ENCODE measurements at places on chromosomes 4 and X.

DNA sequence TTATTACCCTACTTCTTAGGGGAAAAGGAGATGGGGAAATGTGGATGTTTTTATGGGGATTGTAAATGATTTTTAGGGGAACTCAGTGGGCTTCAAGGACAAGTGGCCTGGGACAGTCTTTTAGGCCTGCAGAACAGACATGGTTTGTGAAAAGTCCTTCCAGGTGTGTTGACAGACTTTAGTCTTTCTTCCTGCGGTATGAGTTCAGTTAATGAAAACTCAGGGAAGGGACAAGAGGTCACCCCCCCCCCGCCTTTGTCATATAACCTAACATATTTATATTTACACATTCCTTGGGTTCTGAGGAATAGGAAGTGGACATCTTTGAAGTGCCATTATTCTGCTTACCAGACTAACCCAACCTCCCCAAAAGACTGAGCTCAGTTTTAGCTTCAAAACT lies 31.8 kb downstream of the METAP1 start:
- no peak for DNase-seq

GRCh38 chrX:37834937-37835336 lies 12.4 kb downstream of the DYNLT3 start:
- no peak for DNase-seq

DNA sequence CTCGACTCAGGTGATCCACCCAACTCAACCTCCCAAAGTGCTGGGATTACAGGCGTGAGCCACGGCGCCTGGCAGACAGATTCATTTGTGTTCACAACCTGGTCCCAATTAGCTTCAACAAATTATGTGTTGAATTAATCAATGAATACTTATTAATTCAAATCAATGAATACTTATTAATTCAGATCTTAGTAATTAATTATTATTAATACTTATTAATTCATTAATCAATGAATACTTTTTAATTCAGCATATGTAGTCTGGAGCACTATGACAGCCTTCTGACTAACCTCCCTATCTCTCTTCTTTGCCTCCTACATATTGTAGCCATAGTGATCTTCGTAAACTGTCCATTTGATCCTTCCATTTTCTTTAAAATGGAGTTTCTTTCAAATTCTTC lies 56.7 kb upstream of the RBPJ start:
- no peak for DNase-seq

- DNase-seq = no peak
These were observed 103.6 kb downstream of the UCHL1 start for GRCh38 chr4:41360214-41360920.

- no peak for DNase-seq
These were observed 15.1 kb downstream of the FAM47E start for GRCh38 chr4:76266627-76267026.

- no peak for DNase-seq
These were observed 61.3 kb downstream of the SEPTIN11 start for GRCh38 chr4:77010841-77011354.

GRCh38 chrX:11265352-11265751 lies 27.9 kb upstream of the AMELX start:
- DNase-seq = no peak

GRCh38 chr4:140603286-140603685 lies 34.5 kb upstream of the UCP1 start:
- DNase-seq = no peak

DNA sequence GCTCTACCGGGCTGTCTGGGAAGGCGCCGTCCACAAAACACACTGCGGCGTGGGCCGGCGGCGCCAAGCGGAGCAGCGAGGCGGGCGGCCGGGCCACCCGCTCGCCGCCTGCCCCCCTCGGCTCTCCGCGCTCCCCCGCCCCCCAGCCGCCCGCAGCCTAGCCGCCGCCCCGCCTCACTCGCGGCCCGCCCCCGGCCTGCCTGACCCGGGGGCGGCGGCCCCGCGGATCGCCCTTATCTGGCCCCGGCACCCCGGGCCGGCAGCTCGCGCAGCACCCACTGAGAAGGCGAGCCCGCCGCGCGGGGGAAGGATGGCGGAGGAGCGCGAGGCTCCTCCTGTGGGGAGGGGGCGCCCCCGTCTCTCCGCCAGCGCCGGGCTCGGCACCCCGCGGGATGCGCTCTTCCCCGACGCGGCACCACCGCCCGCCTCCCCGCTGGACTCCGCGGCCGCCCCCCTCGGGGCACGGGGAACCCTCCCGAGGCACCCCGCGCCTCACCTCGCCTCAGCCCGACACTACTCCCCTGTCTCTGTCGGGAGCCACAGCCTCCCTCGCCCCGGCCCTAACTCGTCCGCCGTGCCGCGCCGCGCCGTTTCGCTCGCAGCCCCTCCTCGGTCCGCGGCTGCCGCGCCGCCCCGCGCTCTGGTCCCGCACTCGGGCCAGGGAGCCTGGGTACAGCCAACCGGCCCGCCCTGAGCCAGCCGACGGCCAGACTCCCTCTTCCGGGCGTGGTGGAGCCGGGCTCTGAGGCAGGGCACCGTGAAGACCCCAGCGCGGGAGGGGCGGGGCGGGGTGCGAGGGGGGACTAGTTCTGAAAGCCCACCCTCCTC lies 566 bp downstream of the ATP11C start:
- DNase-seq = peak; percentile 18

GRCh38 chr4:24598025-24598424 lies 13.7 kb upstream of the DHX15 start:
- DNase-seq = no peak

DNA sequence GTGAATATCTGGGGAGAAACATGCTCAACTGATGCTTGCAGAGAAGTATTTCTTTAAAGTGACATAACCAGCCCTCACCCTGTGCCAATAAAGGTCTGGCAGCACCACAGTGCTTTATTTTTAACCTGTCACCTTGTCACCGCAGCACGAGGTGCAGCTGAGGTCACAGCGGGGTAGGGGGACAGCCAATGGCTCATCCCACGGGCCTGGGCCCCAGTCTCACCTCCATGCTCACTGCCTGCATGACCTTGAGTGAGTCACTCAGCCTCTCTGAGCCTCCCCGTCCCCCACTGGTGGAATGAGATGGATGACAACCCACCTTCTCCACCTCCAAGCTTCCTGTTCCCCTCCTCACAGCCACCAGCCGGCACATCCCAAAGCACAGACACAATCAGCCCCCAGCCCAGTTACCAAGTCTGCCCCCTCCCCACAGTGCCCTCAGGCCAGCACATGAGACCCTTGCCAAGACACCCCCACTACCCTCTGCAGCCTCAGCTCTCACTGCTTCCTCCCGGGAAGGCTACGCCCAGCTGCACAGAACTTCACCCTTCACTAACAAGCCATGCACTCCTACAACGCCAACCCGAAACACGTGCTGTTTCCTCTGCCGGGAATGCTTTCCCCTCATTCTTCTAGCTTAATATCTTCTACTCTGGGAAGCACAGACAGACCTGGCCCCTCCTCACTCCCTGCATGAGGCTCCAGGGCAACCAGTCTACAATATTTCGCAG lies 24.9 kb upstream of the MAN2B2 start:
- DNase-seq = no peak

- no peak for DNase-seq
These were observed 16.2 kb downstream of the AWAT2 start for GRCh38 chrX:70033348-70034051.

GRCh38 chr4:165612936-165613335 lies 234.1 kb downstream of the CPE start:
- DNase-seq = no peak

DNA sequence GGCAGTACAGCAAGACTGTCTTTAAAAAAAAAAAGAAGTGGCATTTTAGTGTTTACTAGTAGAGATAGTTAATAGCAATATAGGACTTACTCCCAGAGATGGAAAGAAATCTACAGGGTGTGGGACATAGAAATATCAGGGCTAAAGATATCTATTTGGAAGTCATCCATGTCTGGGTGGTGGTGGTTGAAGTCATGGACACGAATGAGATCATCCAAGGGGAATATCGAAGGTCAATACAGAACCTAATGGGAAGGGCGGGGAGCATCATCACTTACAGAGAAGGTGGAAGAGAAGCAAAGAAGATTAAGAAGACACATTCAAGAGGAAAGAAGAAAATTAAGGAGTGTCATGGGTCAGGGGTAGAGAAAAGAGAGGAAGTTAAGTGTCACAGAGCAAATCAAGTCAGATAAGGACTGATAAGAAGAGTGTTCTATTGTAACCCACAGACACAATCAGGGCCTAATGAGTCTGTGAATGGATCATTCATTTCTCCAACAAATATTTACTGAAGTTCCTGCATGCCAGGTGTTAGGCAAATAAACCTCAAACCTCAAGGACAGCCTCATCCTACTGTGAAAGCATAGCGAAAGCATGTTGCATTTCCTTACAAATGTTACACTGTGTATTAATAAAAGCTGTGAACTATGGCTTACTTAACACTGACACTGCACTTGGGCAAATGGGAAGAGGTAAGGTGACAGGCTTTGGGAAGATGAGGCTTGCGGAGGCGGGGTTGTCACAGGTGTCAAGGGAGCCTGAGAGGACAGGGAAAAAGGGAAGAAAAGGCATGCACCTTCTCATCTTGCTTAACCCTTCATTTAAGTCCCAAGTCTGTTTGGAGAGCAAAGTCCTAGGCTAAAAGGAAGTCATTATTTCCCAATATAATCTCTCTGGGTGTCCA lies 65.3 kb downstream of the ELOVL6 start:
- DNase-seq = no peak

- DNase-seq = no peak
These were observed 92.0 kb downstream of the IRF2 start for GRCh38 chr4:184382189-184382846.

Measured in activated T-helper 1 cell treated with Interleukin-2 at 50 U/mL for 16 hours (primary cell).